ENCODE measurements at places on chromosomes 16 and 17.
A peak's percentile ranks its signal among the peaks of the same experiment; 100 is the strongest.

- DNase-seq, result no peak
Measured at GRCh38 chr17:80116276-80116920, 15.0 kb downstream of the GAA start.

DNA sequence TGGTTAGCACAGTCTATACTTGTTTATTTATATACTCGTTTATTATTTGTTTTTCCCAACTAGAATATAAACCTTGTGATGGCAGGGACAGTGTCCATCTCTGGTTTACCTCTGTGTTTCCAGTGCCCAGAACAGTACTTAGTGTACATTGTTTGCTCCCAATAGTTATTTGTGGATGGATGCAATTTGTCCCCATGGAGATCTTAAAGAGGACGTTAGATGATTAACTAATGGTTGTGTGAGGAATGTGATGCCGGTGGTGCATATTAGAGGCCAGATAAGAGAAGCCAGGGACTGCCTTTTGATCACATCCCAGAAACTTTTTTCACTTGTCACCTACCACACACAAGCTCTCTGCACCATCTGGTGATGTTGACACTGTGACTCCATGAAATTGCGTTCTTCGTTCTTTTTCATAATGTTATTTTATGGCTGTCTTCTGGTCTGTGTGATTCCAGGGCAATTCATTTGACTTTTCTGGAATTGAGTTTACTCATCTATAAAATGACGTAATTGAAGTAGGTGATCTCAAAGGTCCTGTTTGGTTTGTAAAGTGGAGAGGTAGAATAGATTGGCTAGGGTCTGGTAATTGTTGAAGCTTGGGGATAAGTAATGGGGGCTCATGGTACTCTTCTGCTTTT is 1.2 kb downstream of the COX10 start:
- no peak for DNase-seq

DNA sequence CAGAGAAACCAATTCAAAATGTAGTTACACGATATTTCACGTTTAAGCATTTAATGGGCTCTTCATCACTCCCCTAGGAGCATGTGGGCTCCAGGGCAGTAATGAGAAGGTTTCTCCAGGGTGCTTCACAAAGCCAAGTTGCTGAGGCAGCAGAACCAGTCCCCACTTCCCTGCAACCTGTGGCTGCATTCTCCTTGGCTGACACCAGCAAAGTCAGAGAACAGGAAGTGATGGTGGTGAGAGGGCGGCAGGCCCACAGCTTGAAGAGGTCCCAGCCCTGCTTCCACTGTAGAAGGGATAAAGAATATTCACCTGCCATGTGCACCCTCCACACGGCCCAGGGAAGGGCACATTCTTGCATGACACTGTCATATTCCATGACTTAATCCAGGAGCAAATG is 133.2 kb downstream of the CBLN1 start:
- DNase-seq, result no peak

DNA sequence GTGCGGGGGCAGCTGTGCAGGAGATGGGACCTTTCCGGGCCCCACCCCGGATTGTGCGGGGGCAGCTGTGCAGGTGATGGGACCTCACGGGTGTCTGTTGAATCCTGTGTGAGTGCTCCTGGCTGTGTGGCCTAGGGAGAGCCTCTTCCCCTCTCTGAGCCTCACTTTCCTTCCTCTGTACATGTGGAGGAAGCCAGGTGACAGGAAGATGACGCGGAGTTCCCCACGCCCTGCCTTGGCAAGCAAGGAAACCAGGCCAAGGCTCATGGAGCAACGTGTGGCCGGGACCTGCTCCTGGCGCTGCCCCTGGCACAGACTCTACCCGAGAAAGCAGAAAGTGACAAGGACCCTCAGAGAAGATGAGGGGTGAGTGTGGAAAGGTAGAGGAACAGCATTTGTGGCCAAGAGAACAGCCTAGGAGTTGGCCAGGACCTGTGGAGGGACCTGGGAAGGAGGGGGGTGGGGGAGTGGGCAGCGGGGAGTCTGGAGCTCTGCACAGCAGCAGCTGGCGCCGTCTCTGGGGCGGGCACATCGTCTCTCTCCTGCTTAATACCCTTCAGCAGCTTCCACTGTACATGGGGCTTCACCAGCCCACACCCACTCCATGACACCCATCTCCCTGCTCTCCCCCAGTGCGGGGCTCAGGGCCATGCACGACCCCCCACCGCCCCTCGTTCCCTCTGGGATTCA is 38.4 kb upstream of the PABPN1L start:
- DNase-seq, result no peak

DNA sequence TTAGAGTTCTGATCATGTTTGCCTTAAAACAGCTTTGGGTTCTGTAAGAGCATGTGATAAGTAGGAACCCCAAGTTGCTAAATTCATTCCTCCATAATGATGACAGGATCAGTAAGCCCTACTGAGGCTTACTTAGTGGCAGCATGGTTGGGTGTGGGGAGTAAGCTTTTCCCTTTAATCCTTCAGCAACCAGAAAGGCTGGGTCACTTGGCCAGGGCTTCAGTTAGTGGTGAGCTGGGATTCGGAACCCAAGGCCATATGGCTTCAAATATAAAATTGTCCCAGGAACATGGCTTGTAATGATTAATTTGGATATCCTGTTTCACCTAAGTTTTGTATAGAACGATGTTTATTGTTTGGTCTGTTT is 850 bp downstream of the GINS3 start:
- DNase-seq, result no peak

- DNase-seq, result no peak
Measured at GRCh38 chr16:2492292-2492691, 17.4 kb downstream of the TBC1D24 start.

- peak; percentile 75 for DNase-seq
Measured at GRCh38 chr16:85420501-85421337, 192.4 kb upstream of the GSE1 start.

GRCh38 chr16:74511961-74512360 is 90.7 kb upstream of the CLEC18B start:
- DNase-seq, result no peak

- no peak for DNase-seq
Measured at GRCh38 chr17:3766779-3767178, 34.2 kb downstream of the ITGAE start.

DNA sequence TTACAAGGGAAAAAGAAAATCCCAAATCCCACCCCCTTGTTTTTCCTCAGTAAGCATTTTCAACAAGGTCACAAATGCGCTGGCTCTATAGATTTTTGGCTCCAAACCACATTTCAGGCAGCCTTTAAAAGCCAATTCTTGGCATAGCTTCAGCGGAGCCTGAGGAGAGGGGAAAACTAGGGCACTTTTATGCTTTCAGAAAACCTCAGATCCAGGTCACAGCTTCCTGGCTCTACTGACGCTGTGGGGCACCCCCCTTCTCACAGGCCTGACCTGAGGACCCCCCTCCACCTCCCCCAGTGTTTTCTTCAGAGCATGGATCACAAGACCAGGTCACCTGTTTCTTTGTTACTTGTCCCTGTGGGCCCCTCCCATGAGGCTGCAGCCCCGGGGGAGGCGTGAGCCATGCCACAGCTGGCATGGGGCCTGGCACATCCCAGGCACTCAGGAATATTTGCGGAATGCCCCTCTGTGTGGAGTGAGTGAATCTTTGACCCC is 30.1 kb upstream of the MTSS2 start:
- DNase-seq, result no peak

DNA sequence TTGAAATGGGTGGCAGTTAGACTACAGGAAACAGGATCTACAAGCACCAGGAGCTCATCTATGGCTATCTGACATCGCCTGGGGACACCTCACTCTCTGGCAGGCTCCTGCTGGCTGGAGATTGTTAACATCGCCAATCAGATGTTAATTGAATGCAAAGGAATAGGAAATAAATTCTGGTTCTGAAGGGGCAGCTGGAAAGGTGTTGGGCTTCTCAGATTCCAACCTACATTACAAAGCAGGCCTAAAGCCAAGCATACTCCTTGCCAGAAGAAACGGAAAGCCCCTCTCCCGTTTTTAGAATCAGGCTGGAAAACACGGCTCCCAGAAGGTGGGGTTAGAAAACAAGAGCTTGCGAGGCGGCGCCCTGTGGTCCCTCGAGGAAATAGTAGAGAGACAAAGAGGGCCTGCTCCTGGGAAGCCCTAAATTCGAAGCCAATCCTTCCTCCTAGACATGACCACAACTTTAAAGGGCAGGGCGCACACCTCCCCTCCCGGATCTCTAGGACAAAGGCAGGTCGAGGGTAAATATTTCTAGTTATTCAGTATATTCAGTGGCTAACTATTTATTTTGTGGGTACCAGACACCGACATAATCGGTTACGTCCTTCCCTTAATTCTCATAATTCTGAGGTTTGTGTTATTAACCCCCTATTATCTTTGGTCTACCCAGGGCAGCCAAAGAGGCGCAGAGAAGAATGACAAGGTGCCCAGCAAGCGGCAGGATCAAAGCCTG is 763 bp upstream of the TOM1L1 start:
- DNase-seq, result no peak

DNA sequence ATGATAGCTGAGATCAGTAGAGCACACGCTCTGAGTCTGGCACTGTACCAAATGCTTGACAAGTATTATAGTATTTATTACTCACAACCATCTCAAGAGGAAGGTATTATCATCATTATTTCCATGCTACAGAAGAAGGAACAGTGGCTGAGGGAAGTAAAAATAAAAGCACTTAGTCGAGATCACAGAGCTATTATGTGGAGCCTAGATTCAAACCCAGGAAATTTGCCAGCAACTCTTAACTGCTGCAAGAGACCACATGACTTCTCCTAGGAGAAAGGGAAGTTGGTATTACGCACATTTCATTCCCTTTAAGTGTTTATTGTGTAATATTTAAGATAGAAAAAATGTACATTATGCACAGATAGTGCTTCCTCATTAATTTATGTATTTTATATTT is 1.0 kb upstream of the RHOT1 start:
- DNase-seq, result no peak

- no peak for DNase-seq
Measured at GRCh38 chr16:7227229-7227721, 105.4 kb upstream of the RBFOX1 start.

- DNase-seq, result no peak
Measured at GRCh38 chr17:51734976-51735375, 423.5 kb downstream of the CA10 start.
